ENCODE measurements at places on chromosomes 7 and 10.

GRCh38 chr7:22123139-22123538 lies 177.4 kb upstream of the CDCA7L start:
- no peak for DNase-seq

DNA sequence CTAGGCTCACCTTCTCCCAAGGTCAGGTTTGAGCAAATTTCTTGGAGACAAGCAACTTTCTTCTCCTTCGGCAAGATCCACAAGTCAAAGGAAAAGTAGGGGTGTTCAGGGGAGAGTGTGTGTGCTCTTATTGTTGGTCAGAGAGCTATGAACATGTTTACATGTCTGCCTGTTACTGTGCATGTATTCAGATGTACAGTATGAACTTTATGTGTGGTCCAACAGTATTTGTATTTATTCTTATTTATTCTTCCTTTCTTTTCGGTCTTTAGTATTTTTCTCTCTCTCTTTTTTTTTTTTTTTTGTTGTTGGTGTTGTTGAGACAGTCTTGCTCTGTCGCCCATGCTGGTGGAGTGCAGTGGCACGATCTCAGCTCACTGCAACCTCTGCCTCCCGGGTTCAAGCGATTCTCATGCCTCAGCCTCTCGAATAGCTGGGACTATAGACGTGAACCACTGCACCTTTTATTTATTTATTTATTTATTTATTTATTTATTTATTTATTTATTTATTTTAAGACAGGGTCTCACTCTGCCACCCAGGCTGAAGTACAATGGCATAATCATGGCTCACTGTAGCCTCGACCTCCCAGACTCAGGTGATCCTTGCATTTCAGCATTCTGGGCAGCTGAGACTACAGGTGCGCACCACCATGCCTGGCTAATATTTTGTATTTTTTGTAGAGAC lies 38.2 kb downstream of the PLAU start:
- DNase-seq: no peak

- no peak for DNase-seq
Measured at GRCh38 chr7:805261-805660, 27.0 kb upstream of the SUN1 start.

GRCh38 chr10:369221-369683 lies 234.0 kb downstream of the ZMYND11 start:
- no peak for DNase-seq

GRCh38 chr10:75377869-75378268 lies 23.7 kb downstream of the ZNF503 start:
- DNase-seq: no peak

GRCh38 chr10:98967601-98968000 lies 268.1 kb downstream of the HPSE2 start:
- no peak for DNase-seq

Data from NCI-H748 treated with DMSO at 0.1 percent for 48 hours (cell line).